Activated naive CD4-positive, alpha-beta T cell treated with anti-CD3 and anti-CD28 coated beads, Interleukin-2, amount 50 U/mL, for 16 hours (primary cell): ENCODE measurements at places on chromosomes 7 and 10.

GRCh38 chr10:123614888-123615287 lies 51.3 kb upstream of the GPR26 start:
- DNase-seq: peak; percentile 16

- peak; percentile 44 for DNase-seq
Observed at GRCh38 chr7:44244282-44244681, 43.5 kb downstream of the YKT6 start.

DNA sequence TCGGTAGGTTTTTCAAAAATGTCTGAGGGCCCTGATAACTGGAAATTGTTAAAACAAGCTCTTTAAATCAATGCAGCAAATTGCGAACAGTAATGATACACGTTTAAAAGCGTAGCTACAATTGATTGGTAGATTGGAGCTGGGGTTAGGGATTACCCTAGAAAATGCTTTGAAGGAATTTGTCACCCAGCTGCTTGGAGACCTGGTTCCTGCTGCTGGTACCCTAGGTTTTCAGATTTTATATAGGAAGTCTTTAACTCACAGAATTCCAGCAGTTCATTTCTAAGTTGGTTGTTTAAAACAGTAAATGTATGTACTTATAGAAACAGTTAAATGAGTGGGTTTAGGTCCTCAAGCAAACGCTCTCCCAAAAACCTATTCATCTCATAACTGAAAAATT lies 1.5 kb downstream of the HECTD2 start:
- DNase-seq: no peak

DNA sequence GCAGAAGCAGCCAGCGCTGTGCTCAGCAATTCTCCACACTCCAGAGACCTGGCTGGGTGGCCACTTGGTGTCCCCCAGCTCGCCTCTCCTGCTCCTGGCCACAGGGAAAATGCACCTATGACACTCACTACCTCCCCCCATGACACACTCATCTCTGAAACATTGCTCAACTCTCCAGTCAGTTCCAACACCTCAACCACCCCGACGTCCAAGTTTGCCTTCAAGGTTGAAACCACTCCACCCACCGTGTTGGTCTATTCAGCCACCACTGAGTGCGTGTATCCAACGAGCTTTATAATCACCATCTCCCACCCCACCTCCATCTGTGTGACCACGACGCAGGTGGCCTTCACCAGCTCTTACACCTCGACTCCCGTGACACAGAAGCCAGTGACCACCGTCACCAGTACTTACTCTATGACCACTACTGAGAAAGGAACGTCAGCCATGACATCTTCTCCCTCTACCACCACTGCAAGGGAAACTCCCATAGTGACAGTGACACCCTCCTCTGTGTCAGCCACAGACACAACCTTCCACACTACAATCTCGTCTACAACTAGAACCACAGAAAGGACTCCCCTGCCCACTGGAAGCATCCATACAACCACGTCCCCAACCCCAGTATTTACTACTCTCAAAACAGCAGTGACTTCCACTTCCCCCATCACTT lies 2.7 kb downstream of the MUC3A start:
- no peak for DNase-seq

DNA sequence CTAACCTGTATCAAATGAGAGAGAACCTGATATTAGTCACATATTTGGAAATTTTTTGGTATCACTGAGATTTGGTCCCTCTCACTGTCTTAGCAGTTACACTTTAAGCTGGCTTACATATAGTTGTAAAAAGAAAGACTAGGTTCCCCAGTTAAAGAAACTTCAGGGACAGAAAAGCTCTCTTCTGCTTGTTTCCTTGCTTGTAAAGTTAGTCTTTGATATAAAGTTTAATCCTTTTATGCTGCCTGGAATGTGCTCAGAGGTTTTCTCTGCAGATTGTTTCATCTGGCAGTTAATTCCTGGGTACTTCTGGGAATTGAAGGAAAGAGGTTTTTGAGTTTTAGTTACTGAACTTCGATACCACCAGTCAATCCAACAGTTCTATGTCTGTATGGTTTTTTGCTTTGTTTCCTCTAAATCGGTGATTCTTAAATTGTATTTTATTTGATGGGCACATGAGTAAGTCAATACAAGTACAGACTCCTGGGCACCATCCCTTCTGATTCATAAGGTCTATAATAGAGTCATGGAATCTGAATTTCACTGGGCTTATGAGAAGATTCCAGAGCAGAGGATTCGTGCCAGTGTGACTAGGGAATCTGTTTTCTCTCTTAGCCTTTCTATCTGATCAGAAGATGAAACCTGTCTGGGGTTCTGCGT lies 1080.9 kb upstream of the C7orf33 start:
- DNase-seq: no peak

- no peak for DNase-seq
Observed at GRCh38 chr10:90304533-90304932, 553.3 kb downstream of the HTR7 start.

DNA sequence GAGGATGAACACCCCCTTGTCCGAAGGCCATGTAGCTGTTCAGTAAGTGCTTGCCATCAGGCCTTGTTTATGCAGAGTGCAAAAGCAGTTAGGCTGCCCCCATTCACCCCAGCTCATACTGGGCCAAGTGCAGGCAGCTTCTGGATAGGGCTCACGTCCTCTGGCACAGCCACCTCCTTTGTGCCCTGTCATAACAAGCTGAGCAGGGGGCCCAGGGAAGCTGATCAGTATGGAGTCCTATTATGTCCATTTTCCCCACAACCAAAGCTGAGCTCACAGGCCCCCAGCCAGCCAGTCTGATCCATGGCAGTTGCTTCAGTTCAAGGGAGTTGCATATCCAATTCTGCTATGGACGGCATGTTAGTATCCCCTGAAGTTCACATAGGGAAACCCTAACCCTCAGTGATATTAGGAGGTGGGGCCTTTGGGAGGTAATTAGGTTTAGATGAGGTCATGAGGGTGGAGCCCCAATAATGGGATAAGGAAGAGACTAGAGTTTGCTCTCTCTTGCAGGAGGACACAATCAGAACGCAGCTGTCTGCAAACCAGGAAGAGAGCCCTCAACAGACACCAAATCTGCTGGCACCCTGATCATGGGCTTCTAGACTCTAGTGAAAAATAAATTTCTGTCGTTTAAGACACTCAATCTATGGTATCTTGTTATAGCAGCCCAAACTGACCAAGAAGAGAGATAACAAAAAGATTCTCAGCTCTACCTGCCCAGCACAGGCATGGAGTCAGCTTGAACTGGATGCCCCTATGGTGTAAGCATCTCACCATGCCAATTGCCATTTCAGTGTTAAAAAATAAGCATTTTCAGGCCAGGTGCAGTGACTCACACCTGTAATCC lies 155.9 kb downstream of the FGFR2 start:
- no peak for DNase-seq

- no peak for DNase-seq
Observed at GRCh38 chr7:64883113-64883905, 19.8 kb upstream of the ZNF273 start.

- DNase-seq: no peak
Observed at GRCh38 chr10:57333880-57334279, 933.8 kb downstream of the IPMK start.

- DNase-seq: no peak
Observed at GRCh38 chr10:36515319-36515718, 610.1 kb upstream of the ANKRD30A start.

- DNase-seq: no peak
Observed at GRCh38 chr7:144908324-144908723, 72.5 kb upstream of the TPK1 start.

DNA sequence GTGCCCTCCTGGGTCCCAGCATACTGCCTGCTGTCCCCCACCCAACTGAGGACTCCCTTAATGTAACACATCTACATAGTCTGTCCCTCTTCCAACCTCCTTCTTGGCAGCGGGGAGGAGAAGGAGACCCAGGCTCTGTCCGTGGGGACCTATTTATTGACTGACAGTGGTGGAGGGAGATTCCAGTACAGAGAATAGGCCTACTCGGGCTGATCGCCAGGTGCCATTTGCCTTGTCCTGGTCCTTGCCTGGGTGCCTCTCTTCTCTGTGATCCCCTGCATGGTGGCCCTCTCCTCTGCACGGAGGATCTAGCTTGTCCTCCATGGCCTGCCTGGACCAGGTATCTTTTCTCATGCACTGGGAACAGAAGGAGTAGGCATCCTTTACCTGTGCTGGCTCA lies 17.0 kb downstream of the GHRHR start:
- no peak for DNase-seq

GRCh38 chr10:30687698-30688213 lies 58.2 kb upstream of the LYZL2 start:
- DNase-seq: peak; percentile 80

DNA sequence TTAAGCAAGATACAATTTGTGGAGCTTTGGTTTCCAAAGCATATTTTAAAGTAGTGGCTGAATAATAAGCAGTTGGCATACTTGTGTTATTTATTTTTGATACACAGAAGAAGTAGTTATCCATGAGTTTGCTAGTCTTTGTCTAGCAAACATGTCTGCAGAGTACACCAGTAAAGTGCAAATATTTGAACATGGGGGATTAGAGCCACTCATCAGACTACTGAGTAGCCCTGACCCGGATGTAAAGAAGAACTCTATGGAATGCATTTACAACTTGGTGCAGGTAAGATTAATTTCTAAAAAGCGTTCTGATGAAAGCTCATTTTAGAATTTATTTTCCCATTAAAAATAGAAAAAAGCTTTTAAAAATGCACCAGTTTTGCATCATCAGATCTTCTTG lies 31.4 kb downstream of the ARMC3 start:
- no peak for DNase-seq

GRCh38 chr10:37975401-37975991 lies 951 bp downstream of the ZNF25 start:
- DNase-seq: no peak

GRCh38 chr7:79221211-79221610 lies 232.3 kb downstream of the MAGI2 start:
- no peak for DNase-seq

DNA sequence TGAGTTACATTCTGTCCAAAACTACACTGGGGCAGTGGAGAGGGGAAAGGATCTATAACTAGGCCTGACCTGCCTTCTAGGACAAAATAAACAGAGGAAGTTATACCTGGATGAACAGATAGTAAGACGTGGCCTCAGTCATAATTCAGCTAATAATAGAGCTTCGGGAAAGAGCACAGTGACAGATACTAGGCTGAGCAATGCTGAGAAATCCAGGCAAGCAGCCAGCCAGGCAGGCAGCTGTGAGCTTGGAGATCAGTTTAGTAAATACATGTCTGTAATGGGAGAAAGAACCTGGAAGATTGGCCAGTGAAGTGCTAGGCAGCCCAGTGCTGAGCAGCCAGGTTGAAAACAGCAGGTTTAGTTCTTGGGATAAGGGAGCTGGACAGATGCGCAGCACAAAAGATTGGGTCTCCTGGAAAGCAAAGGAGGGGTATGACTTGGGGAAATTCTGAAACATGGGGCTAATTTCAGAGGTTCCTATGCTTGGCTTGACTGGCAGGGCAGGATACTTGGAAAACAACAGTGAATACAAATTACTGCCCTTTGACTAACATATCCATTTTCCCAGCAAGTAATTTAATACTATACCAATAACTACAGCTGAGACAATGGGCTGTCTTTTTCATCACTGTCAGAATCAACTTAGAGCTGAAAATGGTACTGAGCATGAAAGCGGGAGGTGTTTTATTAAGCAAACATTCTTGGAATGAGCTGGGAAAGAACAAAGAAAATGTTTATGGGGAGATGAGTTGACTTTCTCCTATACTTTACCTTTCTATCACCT lies 140.8 kb downstream of the DGKB start:
- DNase-seq: no peak

- DNase-seq: no peak
Observed at GRCh38 chr7:104185346-104185745, 22.5 kb downstream of the ORC5 start.

DNA sequence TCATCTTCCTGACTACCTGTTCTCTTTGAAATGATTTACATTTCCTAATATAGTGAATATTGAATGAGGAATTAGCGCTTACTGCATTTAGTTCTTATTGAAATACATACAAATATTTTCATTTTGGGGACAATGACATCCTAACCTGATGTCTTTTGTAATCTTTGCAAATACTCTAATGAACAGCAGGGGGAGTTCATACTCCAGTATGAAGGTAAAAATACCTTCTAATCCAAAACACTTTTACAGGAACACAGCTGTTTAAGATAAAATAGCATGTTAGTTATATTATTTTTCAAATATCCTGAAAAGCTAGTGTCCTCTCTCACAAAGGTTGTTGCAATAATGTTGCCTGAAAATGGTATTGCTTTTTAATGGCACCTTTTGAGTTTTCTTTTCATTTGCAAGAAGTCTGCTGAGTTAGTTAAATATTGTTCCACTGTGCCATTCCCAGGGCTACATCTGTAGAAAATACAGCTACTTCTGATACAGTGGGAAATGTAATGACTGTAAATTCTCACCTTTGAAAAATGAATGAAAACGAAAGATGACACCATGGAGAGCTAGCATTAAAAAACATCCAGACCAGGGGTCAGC lies 400.0 kb downstream of the PHF14 start:
- DNase-seq: no peak

- no peak for DNase-seq
Observed at GRCh38 chr10:119252051-119252465, 44.7 kb downstream of the GRK5 start.

DNA sequence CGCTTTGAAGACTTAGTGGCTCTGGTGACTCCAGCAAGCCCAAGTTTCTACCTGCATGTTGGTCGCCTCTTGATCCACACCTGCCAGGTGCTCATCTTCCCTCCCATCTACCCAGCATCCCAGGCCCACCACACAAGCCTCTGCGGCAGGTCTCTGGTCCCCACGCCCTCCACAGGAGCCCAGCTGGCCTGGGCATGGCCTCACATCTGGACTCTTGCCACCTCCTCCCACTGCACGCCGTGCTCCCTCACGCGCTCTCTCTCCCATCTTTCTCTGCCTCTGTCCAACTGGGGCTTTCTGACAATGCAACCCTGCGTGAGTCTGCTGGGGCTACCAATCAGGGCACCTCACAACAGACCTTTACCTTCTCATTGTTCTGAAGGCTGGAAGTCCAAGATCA lies 50.2 kb upstream of the FGFR2 start:
- no peak for DNase-seq

- no peak for DNase-seq
Observed at GRCh38 chr10:79022565-79023230, 46.1 kb upstream of the ZMIZ1 start.

GRCh38 chr7:135978624-135979023 lies 1.5 kb upstream of the MTPN start:
- no peak for DNase-seq

DNA sequence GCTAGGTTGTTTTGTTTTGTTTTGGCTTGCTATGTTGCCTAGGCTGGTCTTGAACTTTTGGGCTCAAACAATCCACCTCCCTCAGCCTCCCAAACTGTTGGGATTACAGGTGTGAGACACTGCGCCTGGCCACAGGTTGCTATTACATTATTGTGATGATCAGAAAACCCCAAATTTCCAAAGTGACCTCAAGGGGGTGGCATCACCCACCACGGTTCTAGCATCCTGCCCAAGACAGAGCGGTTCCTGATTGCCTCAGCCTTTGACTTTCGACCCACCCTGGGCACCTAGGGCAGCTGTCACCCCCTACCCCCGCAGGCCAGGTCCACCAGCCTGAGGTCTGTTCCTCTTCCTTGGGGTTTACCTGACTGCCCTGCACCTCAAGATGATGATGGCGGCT lies 28.4 kb downstream of the SBDS start:
- DNase-seq: no peak

GRCh38 chr10:130766071-130766470 lies 545.5 kb downstream of the TCERG1L start:
- no peak for DNase-seq
